Kidney tubule cell (primary cell): ENCODE measurements at places on chromosomes 5 and 9.

DNA sequence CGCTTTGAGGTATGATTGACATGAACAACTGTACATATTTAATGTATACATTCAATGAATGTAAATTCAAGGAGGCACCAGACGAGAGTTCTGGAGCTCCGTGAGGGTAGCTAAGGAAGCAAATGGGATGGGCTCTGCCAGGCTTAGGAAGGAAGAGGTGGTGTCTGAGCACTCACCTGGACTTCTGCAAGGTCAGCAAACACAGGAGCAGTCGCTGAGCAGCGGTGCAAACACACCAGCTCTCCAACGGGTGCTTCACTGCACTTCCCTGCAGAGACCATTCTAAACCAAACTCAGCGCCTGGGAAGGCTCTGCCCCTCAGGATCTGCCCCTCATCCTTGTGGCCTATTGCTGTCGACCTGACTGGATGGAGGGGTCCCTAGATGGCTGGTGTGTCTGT is 101.5 kb downstream of the COL23A1 start:
- DNase-seq = no peak

GRCh38 chr5:96259151-96259772 is 173.8 kb downstream of the PCSK1 start:
- DNase-seq = peak; percentile 80

DNA sequence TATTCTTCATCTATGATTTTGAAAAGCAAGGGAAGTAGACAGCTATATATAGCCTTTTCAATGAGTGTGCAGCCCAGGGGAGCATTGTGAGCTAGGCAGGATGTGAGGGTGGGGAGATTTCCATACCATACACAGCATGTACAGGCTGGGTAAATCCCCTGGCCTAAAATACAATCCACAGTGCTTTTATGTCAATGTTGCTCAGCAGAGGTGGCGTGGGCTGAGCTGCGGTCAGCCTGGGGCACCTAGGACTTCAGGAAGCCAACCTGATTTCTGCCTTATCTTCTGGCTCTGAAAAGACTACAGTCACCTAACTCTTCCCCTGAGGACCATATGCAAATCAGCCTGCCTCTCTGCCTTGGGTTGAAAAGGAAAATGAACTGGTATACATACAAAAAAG is 6.3 kb upstream of the GARIN3 start:
- no peak for DNase-seq

GRCh38 chr5:140116716-140117115 is 2.8 kb downstream of the PURA start:
- DNase-seq = no peak

DNA sequence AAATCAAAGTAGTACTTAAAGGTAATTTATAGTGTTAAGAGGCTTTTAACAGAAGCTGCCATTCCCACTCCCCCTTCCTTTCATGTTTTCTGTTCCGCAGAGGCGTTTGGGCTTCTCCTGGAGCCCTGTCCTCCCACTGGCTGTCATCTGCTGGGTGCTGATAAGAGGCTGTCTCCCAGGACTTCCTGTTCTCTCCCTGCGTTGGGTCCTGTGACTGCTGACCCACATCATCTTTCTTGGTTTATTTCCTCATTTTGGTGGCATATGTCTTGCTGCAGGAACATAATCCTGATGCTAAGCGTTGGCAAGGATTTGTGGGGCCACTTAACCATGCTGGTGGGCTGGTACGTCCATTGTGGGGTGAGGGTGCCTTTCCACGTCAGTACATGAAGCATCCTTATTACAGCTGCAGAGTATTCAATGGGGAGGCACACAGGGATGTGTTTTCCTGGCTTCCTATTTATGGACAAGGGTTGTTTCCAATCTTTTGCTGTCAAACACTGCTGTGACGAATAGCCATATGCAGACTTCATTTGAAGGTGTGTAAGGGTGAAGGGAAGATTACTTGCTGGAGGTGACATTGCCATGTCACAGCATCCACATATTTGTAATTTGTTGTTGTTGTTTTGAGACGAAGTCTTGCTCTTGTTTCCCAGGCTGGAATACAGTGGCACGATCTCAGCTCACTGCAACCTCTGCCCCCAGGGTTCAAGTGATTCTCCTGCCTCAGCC is 22.3 kb upstream of the RNF130 start:
- no peak for DNase-seq

GRCh38 chr5:67358186-67358585 is 161.6 kb upstream of the CD180 start:
- DNase-seq = no peak

- DNase-seq = peak; percentile 77
These were observed 692 bp downstream of the C1QTNF3 start for GRCh38 chr5:34042321-34042720.

DNA sequence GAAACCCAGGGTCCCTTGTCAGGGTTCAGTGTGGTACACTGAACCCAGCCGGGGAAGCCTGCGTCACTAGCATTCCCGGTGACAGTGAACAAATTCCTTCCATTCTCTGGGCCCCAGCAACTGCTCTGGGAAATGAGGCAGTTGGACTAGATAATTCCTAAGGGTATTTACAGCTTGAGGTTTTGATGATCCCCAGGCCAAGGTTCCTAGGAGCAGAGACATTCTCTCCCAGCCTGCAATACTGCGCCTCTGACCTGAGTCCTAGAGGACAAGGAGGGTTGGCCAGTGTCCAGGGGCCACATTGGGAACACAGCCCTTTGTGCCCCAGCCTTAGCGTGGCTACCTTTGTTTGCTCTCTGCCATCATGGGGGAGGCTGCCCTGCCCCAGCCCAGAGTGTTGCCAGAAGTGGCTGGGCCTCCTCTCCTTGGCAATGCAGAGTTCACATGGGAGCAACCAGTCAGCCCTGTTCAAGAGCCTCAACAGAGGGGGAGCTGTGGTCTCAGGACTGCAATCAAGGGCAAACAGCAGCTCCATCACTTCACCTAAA is 178.2 kb downstream of the SEC61B start:
- no peak for DNase-seq

GRCh38 chr5:148035676-148036075 is 28.1 kb upstream of the SPINK5 start:
- no peak for DNase-seq

DNA sequence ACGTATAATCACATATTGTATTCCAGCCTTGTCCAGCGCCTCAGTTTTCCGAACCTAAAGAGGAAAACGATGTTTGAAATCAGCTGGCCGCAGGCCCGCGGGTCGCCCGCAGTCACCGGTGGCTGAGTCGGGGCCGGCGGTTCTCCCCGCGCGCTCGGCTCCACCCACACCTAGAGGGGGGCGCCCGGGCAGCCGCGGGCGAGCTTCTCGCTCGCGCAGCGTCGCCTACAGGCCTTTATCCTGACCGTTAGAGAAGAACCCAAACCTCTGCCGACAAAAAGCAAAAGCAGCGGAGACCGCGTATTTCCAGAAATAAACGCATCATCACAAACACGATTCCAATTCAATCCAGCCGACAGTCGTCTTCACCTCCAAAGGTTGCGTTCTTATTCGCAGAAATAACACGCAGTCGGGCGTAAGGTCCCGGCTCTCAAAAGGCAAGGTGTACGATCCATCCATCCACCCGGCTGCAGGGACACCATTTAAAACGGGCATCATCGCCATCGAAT is 725 bp upstream of the NIPBL start:
- peak; percentile 85 for DNase-seq

GRCh38 chr9:93662952-93663572 is 86.7 kb downstream of the PHF2 start:
- DNase-seq = no peak

- DNase-seq = peak; percentile 25
These were observed 225.0 kb downstream of the ESM1 start for GRCh38 chr5:54760182-54760935.

DNA sequence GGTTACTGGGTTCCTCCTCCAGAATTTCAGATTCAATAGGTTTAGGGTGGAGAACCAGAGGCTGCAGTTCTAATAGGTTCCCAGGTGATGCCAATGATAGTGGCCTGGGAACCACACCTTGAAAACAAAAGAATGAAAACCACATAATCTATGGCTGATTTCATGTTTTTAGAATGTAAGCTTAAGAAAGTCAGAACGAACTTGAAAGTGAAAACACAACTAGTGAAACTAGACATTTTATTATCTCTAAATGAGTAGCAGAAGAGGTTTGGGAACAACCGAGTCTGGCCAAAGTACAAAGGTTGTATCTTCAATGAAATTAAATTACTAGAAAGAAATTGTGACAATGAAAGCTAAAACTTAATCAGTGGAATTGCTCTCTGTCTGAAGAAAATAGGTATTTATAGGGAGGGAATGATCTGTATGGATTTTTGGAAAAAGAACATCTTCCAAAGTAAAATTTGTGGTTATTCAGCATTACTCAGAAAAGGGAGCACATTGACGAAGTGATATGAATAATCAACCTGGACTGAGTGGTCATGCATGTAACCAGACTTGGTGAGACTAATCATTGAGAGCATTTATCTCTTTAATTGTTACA is 24.9 kb upstream of the CEP120 start:
- DNase-seq = no peak

- DNase-seq = no peak
These were observed 11.5 kb downstream of the NR2F1-AS1 start for GRCh38 chr5:93569300-93570160.

- peak; percentile 80 for DNase-seq
These were observed 334.4 kb upstream of the ACTBL2 start for GRCh38 chr5:57817001-57817453.

DNA sequence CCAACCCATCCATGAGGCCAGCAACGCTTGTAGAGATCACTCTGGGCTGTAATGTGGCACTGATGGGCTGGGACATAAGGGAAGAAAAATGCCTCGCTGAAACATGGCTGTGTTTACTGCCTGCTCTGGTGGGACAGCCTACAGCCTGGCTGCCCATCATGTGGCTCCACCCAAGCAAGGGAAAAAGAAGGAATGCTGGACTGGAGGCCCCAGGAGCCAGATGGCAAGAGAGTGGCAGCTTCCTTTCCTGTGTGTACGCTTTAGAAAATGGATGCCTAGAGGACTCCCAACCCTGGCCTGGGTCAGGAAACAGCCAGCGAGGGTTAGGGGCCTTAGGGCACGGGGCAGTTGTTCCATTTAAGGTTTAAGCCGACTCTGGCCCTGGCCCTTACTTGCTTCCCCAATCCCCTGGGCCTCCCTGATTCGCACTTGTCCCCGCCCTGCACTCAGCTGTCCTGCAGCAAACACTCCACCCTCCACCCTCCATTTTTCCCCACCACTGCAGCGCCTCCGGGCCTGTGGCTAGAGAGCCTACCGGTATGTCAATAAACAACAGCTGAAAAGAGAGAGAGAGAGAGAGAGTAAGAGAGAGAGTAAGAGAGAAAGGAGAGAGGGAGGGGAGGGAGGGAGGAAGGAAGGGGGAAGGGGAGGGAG is 819.4 kb downstream of the SEMA5A start:
- DNase-seq = no peak

DNA sequence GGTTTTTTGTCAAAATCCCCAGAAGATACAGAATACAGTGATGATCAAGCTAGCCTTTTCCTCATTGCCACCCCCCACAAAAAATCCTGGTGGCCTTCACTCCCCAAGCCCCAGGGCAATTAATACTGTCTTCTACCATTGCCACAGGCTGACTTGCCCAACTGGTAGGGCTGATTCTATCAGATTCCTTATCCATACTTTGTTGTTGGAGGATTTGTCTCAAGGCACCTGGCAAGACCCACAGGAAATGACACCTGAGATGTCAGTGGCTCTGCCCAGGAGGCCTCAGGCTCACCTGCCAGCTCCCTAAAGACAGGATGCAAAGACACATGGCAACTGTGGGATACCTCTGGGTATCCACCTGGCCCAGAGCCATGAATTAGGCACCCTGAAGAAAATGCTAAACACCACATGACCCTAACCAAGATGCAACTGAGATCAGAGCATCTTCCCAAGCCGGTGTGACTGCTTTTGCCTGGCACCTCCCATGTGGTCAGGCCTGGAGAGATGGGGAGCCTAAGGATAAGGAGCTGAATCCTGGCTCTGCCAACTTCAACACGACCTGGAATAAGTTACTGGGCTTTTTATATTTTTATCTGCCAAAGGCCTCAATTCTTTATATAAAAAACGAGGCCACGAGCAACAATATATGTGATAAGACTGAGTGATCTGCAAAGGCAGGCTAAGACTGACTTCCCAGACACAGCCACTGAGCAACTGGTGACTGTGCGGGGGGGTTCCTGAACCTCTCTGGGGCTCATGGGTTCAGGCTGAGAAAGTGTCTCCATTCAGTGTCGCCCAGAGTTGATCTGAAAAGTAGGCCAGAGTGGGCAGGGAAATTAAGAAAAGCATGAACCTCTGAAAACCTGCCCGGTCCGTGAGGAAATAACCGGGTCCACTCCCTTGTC is 944 bp downstream of the ATOX1 start:
- DNase-seq = peak; percentile 31

DNA sequence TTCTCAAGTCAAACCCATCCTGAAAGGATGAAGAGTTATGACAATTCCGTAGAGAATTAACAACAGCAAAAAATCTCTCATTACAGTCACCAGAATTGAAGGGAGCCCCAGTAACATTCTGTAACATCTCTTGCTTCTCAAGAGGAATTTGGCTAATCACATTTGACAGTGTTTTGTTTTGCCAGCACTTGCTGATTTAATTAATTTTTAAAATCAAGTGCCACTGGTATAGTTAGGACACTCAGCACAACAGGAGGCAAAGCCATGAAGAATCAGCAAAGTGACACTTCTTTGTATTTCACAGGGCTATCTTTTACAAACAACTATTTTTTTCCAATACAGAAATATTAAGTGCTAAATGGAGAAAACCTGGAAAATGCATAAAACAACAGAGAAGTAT is 152.8 kb downstream of the MCTP1 start:
- no peak for DNase-seq

DNA sequence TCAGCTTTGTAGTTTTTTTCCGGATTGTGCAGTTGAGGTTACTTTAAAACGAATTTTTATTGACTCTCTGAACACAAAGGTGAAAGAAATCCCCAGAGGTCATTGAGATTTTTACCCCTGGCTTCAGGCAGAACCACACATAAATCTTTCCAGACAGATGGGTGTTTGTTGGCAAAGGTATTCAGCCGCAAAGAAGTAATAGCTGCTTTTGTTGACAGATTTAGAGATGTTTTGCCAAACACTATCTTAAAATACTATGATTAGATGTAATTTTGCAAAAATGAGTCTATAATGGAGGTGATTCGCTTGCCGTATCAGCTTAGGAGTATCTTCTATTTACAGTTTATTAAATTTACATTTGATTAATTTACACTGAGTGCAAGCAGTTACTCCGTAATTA is 418.3 kb upstream of the CLINT1 start:
- DNase-seq = no peak

GRCh38 chr9:81656871-81657337 is 32.4 kb downstream of the TLE1 start:
- no peak for DNase-seq

- peak; percentile 47 for DNase-seq
These were observed 24.8 kb downstream of the HSPB3 start for GRCh38 chr5:54480296-54480695.

DNA sequence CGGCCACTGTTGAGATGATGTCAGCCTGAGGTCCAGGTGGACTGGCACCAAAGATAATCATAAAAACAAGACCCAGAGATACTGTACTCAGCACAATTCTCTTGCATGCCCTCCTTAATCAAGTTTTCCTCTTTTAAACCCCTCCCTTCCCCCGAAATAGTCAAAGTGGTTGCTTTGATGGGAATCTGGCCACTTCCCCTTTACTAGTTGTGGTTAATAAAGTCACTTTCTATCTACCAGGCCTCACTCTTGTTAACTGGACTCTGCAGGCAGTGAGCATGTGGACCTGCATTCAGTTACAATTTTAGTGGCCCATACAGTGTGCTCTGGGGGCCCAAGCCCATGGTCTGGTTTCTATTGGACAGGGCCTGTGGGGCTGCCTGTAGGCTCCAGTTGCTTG is 17.5 kb downstream of the FBP2 start:
- no peak for DNase-seq
